Stimulated activated CD4-positive, alpha-beta T cell treated with anti-CD3 and anti-CD28 coated beads, Interleukin-12 subunit alpha, Interleukin-12 subunit beta, amount 100 ng/mL, for 24 hours (primary cell): ENCODE measurements at places on chromosomes 6 and 20.

DNA sequence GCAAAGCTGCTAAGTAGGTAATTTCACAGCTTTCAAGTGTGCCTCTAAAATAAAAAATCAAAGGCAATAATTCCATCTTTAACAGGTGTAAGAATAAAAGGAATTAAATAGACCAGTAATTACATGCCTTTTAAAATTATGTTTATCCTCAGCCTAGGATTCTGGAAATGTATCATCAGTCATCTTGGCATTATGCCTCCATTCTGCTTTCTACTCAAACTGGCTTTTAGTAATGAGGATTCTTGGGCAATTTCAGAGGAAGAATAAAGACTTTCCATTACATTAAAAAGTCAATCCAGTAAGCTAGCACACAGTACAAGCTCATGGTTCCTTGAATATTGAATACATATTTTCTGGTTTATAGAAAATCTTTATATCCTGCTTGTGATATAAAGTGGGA is 44.7 kb downstream of the GSTA2 start:
- no peak for DNase-seq

GRCh38 chr6:441126-441920 is 49.8 kb downstream of the IRF4 start:
- DNase-seq, result no peak

DNA sequence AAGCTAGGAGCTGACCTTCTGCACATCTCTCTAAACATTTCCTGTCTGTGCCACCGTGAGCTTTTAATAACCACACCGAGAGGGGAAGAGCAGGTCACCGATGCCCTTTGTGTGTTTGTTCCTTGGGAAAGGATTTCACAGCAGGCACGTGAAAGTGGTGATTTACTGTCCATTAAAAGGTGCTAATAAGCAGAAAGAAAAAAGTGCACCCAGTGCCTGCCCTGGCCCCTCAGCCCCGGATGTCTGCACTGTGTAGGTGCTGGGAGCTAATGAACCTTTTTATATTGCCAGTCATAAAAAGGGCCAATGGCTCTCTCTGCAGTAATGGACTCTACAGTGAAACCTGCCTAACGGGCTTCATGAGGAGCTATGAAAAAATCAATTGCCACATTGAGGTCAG is 312.6 kb downstream of the C6orf118 start:
- DNase-seq, result no peak

DNA sequence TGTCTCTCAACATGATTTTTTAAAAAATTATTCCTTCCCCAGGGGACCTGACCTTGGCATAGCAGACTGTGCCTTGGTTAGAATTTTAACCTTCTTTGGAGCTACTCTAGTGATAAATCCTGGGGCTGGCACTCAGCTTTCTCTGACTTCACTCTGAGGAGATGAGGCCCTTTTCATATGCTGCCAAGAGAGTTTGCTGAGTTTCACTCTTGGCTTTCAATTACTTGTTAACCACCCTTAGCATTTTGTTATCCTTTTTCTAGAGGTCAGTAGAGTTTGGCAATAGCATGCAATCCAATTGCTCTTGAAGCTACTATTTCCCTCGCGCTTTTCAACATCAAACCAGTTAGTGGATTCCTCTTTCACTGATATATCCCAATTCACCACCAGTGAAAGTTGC is 920.3 kb downstream of the EYS start:
- no peak for DNase-seq

- no peak for DNase-seq
Measured at GRCh38 chr20:44428174-44429016, 47.3 kb upstream of the TTPAL start.

GRCh38 chr20:19275630-19276071 is 63.2 kb downstream of the SLC24A3 start:
- no peak for DNase-seq

DNA sequence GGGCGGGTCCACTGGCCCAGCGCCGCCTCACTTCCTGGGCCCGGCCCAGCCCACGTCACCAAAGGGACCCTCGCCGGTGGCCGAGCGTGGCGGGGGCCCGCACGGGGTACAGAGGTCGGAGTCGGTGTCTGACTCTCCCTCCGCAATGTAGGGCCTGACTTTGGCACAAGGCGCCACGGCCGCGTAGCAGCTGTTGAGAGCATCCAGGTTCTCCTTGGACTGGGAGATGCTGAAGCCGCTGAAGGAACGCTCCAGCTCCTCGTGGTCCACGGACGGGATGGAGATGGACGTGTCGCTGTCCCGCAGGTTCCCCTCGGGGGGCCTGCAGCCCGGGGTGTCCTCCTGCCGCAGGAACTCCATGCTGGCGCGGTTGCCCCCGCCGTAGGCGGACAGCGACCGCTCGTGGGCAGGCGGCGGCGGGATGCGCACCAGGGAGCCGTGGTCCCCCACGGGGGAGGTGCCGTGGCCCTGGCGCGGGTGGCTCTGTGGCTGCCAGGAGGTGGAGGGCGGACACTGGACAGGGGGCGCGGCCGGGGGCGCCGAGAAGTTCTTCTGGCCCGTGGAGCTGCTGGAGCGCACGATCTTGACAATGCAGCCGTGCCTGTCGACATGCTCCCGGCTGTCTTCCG is 45.6 kb upstream of the CHRNA4 start:
- no peak for DNase-seq

DNA sequence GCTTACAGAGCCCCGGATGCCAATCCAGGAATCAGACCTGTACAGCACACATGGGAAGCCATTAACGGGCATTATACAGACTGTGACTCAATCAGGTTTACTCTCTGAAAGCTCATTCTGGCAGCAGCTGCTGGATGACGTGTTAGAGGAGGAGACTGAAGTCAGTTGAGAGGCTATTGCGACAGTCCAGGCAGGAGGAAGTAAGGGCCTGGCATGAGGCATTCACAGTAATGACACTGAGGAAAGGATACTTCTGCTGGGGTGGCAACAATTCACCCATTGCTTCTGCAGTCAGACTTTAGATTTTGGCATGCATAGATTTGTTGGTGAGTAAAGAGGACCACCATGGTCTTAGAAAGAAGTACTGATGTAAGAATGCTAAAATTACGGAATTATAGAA is 151.0 kb upstream of the HEY2 start:
- DNase-seq, result no peak

DNA sequence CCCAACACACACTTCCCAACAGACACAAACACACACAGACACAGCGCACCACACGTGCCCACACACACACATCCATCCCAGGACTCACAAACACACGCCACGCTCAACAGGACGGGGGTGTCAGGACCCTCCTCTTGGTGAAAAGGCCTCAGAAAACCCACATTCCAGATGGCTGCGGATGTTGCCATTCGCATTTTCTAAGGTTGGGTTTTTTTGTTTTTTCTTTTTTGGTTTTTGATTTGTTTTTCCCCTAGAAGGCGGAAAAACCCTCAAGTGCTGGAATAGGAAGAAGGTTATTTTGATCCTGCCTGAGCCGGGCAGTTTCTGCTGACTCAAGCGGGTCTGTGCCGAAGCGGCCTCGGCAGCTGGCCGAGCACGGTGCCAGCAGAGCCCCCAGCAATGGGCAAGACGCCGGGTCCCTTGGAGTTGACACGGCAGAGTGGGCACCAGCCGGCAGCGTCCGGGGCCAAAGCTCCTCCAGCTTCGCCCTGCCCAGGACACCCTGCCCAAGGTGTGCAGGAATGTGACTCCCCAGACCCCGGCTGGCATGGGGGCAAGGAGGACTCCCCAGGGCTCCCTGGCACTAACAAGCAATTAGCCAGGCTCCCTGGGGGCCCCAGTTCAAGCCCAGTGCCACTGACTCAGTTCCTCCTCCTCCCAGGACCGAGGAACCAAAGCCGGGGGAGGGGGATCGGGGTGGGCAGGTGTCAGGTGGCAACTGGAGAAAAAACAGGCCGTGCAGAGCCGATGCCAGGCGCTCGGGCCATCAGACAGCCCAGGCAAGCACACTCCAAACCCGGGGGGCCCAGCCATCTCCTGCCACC is 40.9 kb upstream of the ZBP1 start:
- no peak for DNase-seq

GRCh38 chr6:130744576-130745366 is 82.4 kb upstream of the SMLR1 start:
- DNase-seq, result no peak

- DNase-seq, result peak; percentile 9
Measured at GRCh38 chr6:128519132-128519930, 1.1 kb downstream of the PTPRK start.
